ENCODE measurements at places on chromosomes 12 and 14.

GRCh38 chr14:104235686-104236085 is 97.3 kb downstream of the KIF26A start:
- DNase-seq, result peak; percentile 36

DNA sequence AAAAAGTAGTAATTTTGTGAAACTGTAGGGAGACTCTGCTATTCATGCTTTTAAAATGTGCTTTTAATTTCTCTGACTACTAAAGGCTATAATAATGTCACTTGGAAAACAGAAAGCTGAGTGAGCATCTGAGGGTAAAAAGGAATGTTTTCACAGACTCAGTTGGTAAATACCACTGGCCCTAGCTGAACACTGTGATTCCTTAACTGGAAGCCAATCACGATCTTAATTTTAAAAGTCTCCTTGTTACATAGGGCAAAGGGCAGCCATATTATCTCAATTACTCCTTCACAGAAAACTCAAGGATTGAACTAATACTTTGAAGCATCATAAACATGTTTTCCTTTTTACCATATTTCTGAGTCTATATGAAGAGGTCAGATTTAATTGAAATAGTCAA is 41.9 kb downstream of the PAWR start:
- no peak for DNase-seq

GRCh38 chr14:76323331-76324050 is 52.4 kb upstream of the ESRRB start:
- no peak for DNase-seq

GRCh38 chr12:94263905-94264561 is 115.7 kb downstream of the PLXNC1 start:
- no peak for DNase-seq

GRCh38 chr12:68529466-68529865 is 81.2 kb upstream of the RAP1B start:
- no peak for DNase-seq

DNA sequence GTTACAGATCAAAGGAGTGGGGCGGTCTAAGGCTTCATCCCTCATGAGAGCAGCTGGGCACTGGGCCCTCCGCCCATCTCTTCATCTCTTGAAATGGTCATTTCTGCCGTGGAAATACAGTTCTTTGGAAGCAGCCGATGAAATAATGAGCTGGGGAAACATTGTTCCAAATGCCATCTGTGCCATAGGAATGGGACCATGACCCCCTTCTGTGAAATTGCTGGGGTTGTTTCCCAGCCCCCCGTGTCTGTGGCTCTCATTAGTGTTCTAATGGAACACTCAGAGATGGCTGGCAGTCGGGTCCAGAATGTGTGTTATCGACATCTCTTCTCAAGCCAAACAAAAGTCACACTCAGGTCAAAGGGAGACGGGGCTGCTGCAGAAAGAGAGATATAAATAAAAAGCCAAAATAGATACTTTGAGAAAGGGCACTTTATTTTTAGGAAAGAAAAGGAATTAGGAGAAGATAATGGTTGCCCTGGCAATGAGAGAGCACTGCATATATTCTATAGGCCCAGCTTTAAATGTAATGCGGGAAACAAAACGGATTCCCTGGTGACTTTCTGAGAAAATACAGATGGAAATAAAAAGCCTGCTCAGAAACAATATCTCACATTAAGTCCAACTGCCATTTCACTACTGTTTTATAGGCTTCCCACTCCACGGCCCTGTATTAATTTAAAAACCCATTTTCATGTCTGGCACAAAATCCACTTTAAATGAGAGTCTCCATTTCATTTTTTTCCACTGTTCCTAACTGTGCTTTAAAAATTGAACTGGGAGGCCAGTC is 107.1 kb downstream of the TTC8 start:
- no peak for DNase-seq

- no peak for DNase-seq
These were observed 138.7 kb upstream of the DYRK2 start for GRCh38 chr12:67509666-67510386.

- DNase-seq, result no peak
These were observed 22.7 kb downstream of the HIF1A start for GRCh38 chr14:61718039-61718438.

GRCh38 chr14:89325299-89325883 is 91.6 kb downstream of the FOXN3 start:
- DNase-seq, result no peak

- no peak for DNase-seq
These were observed 420.1 kb downstream of the FUT8 start for GRCh38 chr14:65832431-65833266.

DNA sequence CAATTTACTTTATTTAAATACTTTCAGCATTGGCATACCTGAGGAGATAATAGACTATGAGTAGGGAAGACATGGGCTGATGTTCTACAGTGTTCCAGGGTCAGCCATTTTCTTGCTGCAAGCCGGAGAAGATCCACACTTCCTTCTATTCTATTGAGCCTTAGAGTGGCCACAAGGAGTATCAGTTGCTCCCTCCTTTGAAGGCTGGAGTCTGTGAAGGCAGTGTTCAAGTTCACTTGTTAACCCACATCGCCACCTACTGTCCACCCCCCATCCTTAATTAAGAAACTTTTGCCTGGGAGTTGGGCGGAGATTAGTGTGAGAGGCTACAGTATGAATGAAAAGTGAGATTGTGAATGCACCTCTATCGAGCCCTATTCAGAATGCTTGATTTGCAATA is 666.6 kb downstream of the NRXN3 start:
- no peak for DNase-seq

DNA sequence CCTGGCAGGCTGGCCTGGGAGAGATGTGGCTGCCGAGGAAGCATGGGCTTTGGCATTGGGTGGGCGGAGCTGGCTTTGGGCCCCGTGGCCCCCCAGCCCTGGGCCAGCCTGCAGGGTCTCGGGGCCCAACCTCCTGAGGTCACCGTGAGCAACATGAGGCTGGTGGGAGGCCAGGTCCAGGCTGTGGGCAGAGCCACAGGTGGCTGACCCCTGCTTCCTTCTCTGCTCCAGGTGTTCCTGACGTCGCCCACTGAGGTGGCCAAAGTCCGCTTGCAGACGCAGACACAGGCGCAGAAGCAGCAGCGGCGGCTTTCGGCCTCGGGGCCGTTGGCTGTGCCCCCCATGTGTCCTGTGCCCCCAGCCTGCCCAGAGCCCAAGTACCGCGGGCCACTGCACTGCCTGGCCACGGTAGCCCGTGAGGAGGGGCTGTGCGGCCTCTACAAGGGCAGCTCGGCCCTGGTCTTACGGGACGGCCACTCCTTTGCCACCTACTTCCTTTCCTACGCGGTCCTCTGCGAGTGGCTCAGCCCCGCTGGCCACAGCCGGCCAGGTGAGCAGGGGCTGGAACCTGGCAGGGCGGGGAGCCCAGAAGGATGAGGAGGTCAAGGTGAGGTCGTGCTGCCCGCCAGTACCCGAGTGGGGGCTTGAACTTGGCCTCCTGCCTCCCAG is 5.5 kb downstream of the SLC25A47 start:
- DNase-seq, result no peak

DNA sequence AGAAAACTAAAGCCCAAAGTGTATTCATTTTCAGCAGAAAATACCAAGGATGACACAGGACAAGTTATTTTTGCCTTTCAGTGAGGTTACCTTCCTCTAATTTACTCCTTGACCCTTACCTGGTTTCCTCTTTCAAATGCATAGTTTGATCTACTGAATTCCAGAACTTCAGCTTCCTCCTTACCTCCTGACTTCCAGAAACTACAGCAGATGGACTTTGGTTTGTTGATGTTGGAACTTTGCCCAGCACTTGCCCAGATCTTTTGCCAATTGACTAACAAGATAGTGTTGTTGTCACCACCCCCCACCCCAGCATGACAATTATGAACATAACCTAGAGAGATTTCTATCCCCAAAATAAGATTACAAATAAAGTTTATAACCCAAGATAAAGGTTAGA is 63.2 kb downstream of the NAV3 start:
- DNase-seq, result no peak

DNA sequence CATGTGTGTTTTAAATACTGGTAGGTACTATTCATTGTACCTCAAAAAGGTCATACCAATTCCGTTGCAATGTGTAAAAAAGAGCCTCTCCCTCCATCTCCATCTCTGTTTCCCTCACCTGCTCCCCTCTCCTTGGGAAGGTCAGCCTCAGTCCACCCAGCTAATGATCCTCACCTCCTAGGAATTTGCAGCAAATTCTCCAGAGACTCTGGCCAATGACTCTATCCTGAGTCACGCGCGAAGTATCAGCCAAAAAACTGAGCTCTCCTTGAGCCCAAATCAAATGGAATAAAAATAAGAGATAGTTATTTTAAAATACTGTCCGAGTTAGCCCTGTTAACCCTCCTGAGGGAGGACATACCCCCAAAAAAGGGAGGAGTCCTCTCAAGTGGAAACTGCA is 148.4 kb downstream of the DPF3 start:
- DNase-seq, result no peak

DNA sequence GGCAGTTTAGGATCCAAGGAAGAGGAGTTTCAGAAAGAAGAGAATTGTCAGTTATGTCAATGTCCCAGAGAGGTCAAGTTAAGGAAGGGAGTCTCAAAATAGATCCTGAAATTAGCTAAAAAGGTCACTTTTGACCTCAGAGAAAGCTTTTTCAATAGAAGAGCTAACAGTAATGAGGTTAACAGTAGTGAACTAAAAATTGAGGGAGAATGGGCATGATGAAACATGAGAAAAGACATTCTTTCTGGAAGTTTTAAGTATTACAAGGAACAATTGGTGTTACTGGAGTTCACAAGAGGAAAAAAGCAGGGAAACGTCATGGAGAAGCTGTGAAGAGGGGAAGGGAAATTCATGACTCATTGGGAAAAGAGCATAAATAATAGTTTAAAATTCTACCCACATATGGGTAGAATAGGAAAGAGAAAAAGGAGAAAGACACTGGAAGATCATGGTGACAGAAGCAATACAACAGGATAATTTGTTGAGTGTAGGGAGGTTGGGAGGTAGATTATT is 381.2 kb upstream of the FAR2 start:
- no peak for DNase-seq

DNA sequence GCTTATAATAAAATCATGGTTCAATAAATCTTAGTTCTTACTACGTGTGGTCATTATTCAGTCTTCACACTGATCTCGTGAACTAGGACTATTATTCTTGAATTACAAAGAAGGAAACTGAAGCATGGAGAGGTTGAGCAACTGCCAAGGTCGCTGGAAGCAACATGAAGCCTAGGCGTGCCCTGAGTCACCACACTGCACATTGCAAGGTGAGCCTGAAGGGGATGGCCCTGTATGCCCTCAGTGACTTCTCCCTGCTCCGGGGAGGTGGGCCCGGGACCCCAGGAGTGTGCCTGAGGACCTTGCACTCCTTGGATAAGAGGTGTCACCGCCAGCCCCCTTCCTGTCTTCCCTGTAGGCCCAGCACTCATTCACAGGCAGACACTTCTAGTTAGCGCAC is 161.6 kb downstream of the CACNA1C start:
- DNase-seq, result no peak

DNA sequence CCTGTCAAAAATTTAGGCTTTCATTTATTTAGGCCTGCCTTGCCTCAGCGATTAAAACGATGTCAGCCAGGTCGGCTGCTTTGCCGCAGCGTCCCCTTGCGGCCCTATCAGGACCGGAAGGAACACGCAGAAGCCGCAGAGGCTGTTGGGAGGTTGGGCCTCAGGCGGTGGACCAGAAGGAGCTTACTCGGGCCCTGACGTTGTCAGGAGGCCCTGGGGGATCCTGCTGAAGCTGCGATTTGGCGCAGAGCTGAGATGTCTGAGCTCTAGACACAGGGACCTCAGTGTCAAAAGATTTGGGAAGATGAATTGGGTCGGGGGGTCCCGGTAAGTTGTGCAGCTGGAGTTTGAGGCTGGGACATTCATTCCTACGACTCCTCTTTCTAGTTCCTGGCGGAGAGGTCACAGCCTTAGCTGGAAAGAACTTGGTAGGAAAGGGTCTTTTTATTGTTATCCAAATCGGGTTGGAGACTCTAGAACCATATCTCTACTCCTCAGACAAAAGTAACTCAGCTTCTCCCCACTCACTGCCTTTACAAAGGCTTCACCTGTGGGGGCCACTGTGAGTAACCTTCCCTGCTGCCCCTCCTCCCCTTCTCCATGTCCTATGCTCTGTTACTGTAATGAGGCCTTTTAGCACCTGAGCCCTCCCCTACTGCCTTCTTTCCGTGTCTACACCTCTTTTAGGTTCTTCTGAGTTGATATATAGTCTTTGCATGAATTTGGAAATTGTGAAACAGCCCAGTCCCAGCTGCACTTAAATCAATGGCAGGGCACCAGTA is 6.6 kb upstream of the ABCD2 start:
- DNase-seq, result no peak

DNA sequence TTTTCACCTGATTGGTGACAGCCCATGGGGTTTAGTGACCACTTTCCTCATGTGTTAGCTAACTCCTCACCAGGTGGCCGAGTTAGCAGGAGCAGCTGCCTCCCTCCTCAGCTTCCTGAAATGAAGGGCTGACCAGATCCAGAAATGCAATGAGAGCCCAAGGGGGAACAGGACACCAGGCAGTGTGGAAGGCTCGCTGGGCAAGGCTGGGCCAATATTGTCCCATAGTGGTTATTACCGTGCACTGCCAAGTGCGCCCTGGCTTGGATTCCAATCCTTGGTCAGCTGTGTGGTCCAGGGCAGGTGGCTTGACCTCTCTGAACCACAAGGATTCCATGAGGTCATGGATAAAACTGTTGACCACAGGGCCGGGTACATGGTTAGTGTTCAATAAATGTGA is 3.6 kb upstream of the HSPB8 start:
- DNase-seq, result no peak

DNA sequence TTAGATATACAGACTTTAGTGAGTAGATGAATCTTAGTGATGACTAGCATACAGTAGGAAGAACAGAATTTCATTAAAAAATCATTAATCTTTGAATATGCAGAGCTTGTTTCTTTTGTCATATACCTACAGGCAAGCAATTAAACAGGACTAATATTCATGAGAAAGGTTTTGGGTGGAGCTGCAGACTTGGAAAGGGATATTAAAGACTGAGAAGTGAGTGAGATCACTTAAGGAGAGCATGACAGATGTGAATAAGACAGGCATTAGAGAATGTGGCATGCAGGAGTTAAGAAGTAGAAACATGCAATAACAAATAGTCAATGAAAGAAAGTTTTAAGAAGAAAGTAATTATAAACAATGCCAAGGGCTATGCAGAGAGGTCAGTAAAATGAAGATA is 187.7 kb downstream of the TMTC3 start:
- DNase-seq, result no peak

DNA sequence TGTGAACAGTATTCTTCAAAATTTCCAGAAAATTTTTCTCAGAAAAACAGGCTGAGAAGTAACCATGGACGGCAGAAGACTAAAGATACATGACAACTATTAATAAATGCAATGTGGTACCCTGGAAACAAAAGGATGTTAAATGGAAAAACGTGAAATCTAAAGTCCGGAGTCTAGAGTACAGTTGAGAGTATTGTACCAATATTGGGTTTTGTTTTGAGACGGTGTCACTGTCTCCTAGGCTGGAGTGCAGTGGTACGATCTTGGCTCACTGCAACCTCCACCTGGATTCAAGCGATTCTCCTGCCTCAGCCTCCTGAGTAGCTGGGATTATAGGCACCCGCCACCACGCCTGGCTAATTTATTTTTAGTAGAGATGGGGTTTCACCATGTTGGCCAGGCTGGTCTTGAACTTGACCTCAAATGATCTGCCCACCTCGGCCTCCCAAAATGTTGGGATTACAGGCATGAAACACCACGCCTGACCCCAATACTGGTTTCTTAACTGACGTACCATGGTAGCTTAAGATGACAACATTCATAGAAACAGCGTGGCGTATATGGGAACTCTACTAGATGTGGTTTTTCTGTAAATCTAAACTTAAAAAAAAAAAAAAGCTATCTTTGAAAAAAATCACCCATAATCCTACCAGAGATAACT is 16.8 kb upstream of the TDG start:
- no peak for DNase-seq

All from coronary artery (tissue), 2 donors.